ENCODE measurements at places on chromosomes 3 and 15.

- no peak for DNase-seq
Measured at GRCh38 chr15:61654002-61654740, 406.1 kb downstream of the VPS13C start.

DNA sequence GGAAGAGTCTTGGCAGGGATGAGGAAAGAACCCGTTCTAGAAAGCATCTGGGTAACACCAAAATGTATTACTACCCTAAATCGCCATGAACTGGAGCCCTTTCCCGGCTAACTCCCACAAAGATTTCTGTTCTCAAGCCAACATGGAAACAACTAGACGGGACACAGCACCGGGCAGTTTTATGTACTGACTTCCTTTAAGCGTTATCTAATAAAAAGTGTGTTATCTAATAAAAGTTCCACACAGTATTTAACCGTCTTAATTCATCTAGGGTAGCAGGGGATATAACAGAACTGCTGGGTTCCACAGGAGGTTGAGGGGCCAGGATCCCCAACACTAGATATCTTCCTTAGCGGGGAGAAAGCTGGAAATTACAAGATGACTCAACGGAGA lies 347 bp upstream of the C3orf62 start:
- no peak for DNase-seq

- no peak for DNase-seq
Measured at GRCh38 chr15:99123713-99124451, 19.0 kb downstream of the SYNM start.

- DNase-seq = no peak
Measured at GRCh38 chr3:163572856-163573255, 1505.4 kb downstream of the SI start.

DNA sequence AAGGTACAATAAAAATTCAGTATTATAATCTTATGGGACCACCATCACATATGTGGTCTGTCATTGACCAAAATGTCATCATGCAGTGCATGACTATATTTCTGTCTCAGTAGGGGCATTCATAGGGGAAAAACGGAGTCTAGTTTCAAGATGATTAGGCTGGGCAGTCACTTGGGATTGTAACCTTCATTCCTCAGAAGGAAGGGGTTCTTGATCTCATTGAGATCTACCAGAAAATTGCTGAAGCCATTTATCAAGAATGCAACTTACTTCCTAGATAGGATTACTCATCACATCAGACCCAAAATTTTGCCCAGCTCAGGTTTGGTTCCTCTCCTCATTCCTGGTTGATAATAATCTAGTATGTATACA lies 37.3 kb downstream of the BTD start:
- no peak for DNase-seq

DNA sequence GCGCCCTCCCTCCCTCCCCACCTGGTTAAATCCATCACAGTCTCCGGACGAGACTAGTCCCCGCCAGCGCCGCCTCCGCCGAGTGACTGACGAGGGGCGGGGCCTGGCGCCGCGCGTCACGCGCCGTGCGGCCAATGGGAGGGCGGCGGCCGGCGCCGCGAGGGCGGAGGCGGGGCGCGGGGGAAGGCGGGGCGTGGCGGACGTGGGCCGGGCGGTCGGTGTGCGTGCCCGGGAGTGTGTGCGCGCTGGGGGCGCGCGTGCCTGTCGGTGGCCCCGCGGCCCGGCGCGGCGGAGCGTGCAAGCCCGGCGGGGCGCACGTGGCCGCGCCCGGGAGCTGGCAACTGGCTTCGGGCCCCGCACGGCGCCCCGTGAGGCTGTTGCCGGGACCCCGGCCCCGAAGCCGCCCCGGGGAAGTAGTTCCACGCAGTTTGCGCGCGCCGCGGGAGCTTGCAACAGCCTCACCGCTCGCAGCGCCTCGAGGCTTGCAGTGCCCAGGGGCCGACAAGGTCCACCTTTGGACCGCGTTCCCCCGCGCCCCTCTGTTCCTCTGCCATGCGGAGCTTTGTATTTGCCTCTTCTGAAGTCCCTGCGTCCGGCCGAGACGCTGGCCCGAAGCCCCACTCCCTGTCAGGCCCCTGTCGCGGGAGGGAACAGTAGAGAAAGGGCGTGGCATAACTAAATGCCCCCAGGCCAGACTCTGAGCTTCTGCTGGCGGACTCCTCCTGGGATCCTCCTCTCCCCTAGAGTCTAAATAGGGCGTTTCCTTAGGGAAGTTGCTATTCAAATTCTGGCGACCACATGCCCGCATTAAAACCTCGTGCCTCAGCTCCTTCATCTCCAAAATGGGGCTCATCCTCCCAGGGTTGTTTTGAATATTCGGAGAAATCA lies 400.9 kb downstream of the SHQ1 start:
- peak; percentile 63 for DNase-seq

- peak; percentile 40 for DNase-seq
Measured at GRCh38 chr15:56245871-56246814, 2.5 kb upstream of the RFX7 start.

- no peak for DNase-seq
Measured at GRCh38 chr3:132911741-132912415, 126.3 kb upstream of the TMEM108 start.

DNA sequence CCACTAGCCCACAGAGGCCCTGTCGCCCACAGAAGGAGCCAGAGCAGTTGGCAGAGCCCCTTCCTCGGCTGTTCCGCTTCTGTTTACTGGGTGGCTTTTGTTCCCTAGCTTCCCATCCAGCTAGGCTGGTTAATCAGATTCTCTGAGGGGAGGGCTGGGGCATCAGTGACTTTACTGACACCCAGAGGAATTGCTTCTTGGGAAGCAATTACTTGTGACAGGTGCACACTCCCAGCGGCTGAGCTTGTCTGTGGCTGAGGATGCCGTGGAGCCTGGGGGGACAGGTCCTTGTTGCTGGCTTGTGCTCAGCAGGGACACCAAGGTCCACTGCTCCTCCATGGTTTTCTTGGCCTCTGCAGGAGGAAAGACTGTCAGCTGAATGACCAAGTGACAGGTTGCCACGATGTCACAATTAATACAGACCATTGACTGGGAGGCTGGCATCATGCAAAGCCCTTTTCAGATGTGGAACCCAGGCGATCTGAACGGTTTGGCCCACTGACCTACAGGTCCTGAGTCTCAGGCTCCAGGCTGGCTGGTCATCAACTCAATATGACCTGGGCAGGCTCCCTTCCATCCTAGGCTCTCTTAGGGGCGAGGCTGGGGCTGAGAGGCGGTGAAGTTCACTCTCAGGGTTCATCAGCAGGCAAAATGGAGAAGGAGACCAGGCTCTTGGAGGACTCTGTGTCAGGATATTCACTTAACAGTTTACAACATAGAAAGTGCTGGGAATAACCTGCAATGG lies 31.8 kb upstream of the SFMBT1 start:
- no peak for DNase-seq

GRCh38 chr3:173641696-173642095 lies 244.2 kb downstream of the NLGN1 start:
- no peak for DNase-seq
